ENCODE measurements at places on chromosomes 3 and 15. TPM values are rescaled to one million over a fixed set of nuclear protein-coding genes. Genes with fewer than 3 reads are reported as not detected.

UQCC5 gene
- total RNA-seq = 2.9 TPM

SENP7 gene
- 25.0 TPM for total RNA-seq

SLC35G2 gene
- total RNA-seq = 21.9 TPM

GPR62 gene
- not detected for total RNA-seq

DAZL gene
- total RNA-seq = not detected

NUP210 gene
- 0.53 TPM for total RNA-seq

WDR93 gene
- total RNA-seq = 0.13 TPM

ITIH1 gene
- not detected for total RNA-seq

MEX3B gene
- 10.9 TPM for total RNA-seq

C3orf20 gene
- 0.07 TPM for total RNA-seq

SCN11A gene
- 0.27 TPM for total RNA-seq

GOLGA6L10 gene
- 0.40 TPM for total RNA-seq

FBXW12 gene
- not detected for total RNA-seq

GOLGA8T gene
- total RNA-seq = not detected

GRK7 gene
- total RNA-seq = not detected

Data from thoracic aorta endothelial cell (primary cell).